Neural progenitor cell (in vitro differentiated cells): ENCODE measurements at places on chromosomes 1 and 21. TPM values are rescaled to one million over a fixed set of nuclear protein-coding genes. Genes with fewer than 3 reads are reported as not detected.

Gene TDRD5
- total RNA-seq = 0.09 TPM in 2 replicates

Gene TPTE
- total RNA-seq = not detected in 2 replicates

Gene SPATA46
- total RNA-seq = not detected in 2 replicates

Gene VCAM1
- 0.34 and 2.1 TPM in 2 replicates for total RNA-seq

Gene DUSP12
- 66.5 and 81.1 TPM in 2 replicates for total RNA-seq

Gene AADACL4
- not detected in 2 replicates for total RNA-seq

Gene GPATCH2
- total RNA-seq = 27.8 and 39.3 TPM in 2 replicates

Gene KCNJ10
- total RNA-seq = 0.15 TPM in 1 of 2 replicates, not detected in the other

Gene CGN
- total RNA-seq = 5.4 and 12.4 TPM in 2 replicates

- H3K4me1 ChIP-seq = no peaks in the 10 kb centered on the region
- no peak overlapping the region for H3K27ac ChIP-seq
- no peak overlapping the region for H3K4me3 ChIP-seq
- H3K27me3 ChIP-seq = no peaks in the 10 kb centered on the region
- no peak for DNase-seq
- no peaks in the 10 kb centered on the region for H3K36me3 ChIP-seq
Observed at GRCh38 chr1:186999506-186999905, 170.8 kb downstream of the PLA2G4A start.

DNA sequence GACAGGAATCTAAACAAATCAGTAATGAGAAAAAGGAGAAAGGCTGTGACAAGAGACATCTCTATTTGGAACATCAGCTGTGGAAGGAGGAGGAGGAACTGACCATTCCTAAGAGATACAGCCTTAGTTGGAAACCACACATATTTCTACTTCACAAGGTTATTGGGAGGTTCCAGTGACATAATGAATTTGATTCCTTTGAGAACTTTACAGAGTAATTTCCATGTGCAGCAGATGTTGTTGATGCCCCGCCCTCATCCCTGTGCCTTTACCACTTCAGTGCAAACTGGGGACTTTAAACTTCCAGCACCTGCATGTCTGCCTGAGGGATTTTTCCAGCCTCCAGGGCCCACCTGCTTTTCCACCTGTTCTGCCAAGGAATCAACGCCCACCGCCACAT, 9.3 kb upstream of the ST6GALNAC5 start:
- no peak overlapping the region for H3K4me3 ChIP-seq
- no peaks in the 10 kb centered on the region for H3K27me3 ChIP-seq
- no peak overlapping the region for H3K27ac ChIP-seq
- no peaks in the 10 kb centered on the region for H3K36me3 ChIP-seq
- H3K4me1 ChIP-seq = peaks cover 12% of the 10 kb centered on the region

- no peak overlapping the region for H3K4me3 ChIP-seq
- H3K27ac ChIP-seq = no peak overlapping the region
- no peaks in the 10 kb centered on the region for H3K36me3 ChIP-seq
- peaks cover under 1% of the 10 kb centered on the region for H3K4me1 ChIP-seq
Observed at GRCh38 chr1:159859767-159860322, 2.6 kb downstream of the VSIG8 start.

GRCh38 chr1:150508982-150509381, 1.1 kb downstream of the ECM1 start:
- peaks cover 3% of the 10 kb centered on the region for H3K4me1 ChIP-seq
- no peaks in the 10 kb centered on the region for H3K27me3 ChIP-seq

GRCh38 chr1:46369542-46370213, 24.4 kb upstream of the FAAH start:
- no peak for DNase-seq
- no peaks in the 10 kb centered on the region for H3K27me3 ChIP-seq
- H3K36me3 ChIP-seq = no peaks in the 10 kb centered on the region
- no peaks in the 10 kb centered on the region for H3K4me1 ChIP-seq

- H3K27ac ChIP-seq = no peak overlapping the region
- no peak for DNase-seq
Observed at GRCh38 chr1:46969014-46969619, 27.8 kb upstream of the CYP4A11 start.

GRCh38 chr1:8883491-8883890, 5.0 kb upstream of the ENO1 start:
- peaks cover 39% of the 10 kb centered on the region for H3K4me1 ChIP-seq
- DNase-seq = no peak
- H3K4me3 ChIP-seq = no peak overlapping the region
- no peak overlapping the region for H3K27ac ChIP-seq
- no peaks in the 10 kb centered on the region for H3K27me3 ChIP-seq

DNA sequence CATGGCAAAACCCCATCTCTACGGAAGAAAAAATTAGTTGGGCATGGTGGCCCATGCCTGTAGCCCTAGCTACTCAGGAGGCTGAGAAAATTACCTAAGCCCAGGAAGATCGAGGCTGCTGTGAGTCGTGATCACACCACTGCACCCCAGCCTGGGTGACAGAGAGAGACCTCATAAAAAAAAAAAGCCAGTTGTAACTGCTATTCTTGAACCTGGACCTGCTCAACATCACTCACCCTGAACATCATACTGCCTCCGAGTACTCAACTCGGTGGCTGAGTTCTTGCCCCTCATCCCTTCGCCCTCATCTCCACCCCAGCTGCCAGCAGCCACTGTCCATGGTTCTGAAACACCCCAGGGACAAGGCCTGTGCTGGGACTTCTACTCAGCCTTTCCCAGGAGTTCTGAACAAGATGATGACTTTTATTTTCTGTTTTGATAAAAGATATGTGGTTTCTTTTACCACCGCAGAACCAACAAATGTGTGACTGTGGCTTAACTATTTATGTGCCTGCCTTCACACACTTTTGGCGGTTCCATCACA, 5.4 kb upstream of the DISP3 start:
- H3K27ac ChIP-seq = no peak overlapping the region
- no peaks in the 10 kb centered on the region for H3K36me3 ChIP-seq
- H3K27me3 ChIP-seq = peaks cover 37% of the 10 kb centered on the region
- peak; percentile 85 for DNase-seq

DNA sequence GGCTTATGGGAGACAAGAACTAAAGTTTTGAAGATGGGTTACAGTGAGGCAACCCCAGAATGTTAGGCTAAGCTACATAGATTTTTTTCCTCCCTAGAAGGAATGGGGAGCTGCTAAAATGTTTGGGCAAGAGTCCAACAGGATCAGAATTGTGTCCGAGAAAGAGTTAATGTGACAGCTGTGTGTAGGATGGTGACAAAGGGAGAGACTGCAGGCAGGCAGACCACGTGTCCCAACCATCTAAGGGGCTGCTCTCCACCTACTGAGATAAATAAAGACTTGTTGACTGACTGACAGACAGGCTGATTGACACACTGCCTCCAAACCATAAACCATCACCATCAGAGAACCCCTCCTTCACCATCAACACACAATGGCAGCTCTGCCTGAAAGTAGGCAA, 133.7 kb upstream of the CTTNBP2NL start:
- no peaks in the 10 kb centered on the region for H3K27me3 ChIP-seq
- DNase-seq = no peak
- H3K27ac ChIP-seq = no peak overlapping the region

DNA sequence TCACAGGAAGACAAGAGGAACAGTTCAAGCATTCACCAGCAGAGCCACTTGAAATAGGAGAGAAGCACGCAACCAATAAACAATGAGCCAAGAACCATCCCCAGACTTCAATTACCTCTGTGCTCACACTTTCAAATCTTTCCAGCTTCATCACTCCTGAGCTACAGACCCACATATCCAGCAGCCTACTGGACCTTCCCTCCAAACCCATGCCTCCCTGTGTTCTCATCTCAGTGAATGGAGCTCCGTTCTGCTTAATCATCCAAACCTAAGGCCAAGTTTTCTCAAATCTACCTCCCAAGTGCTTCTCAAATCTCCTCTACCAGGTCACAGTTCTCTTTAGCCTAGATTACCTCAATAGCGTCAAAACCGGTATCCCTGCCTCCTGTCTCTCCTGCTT, 3.7 kb downstream of the PEF1 start:
- no peak overlapping the region for H3K4me3 ChIP-seq
- no peak overlapping the region for H3K27ac ChIP-seq
- no peaks in the 10 kb centered on the region for H3K27me3 ChIP-seq
- H3K4me1 ChIP-seq = peaks cover 4% of the 10 kb centered on the region

GRCh38 chr1:169970114-169970513, 76.4 kb upstream of the SCYL3 start:
- no peaks in the 10 kb centered on the region for H3K4me1 ChIP-seq
- H3K36me3 ChIP-seq = no peaks in the 10 kb centered on the region
- no peaks in the 10 kb centered on the region for H3K27me3 ChIP-seq
- no peak overlapping the region for H3K4me3 ChIP-seq
- no peak overlapping the region for H3K27ac ChIP-seq

DNA sequence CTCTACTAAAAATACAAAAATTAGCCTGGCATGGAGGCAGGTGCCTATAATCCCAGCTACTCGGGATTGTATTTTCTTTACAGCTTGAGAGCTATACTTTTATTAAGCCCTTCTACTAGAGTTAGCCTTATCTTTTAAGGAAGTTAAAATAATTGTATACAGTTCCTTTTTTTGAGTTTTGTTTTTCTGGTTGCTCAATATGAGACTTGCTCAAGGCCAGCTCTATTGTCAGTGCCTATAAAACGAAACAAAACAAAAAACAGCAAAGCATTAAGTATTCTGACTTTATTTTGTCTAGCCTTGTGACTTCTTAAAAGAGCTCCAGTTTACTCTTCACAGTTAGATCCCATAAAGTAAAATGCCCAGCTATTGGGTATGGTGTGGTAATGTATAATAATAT, 17.2 kb downstream of the PKN2 start:
- no peak overlapping the region for H3K27ac ChIP-seq
- H3K4me1 ChIP-seq = peaks cover 7% of the 10 kb centered on the region
- DNase-seq = no peak
- H3K4me3 ChIP-seq = no peak overlapping the region
- H3K27me3 ChIP-seq = no peaks in the 10 kb centered on the region
- H3K36me3 ChIP-seq = no peaks in the 10 kb centered on the region

GRCh38 chr1:37153116-37154100, 119.1 kb upstream of the GRIK3 start:
- no peak overlapping the region for H3K4me3 ChIP-seq
- DNase-seq = no peak
- H3K27ac ChIP-seq = no peak overlapping the region
- no peaks in the 10 kb centered on the region for H3K4me1 ChIP-seq
- H3K27me3 ChIP-seq = no peaks in the 10 kb centered on the region

GRCh38 chr21:16002874-16003466, 273.2 kb downstream of the USP25 start:
- no peak for DNase-seq
- no peaks in the 10 kb centered on the region for H3K4me1 ChIP-seq
- no peaks in the 10 kb centered on the region for H3K36me3 ChIP-seq
- H3K27ac ChIP-seq = no peak overlapping the region
- no peak overlapping the region for H3K4me3 ChIP-seq
- H3K27me3 ChIP-seq = no peaks in the 10 kb centered on the region

DNA sequence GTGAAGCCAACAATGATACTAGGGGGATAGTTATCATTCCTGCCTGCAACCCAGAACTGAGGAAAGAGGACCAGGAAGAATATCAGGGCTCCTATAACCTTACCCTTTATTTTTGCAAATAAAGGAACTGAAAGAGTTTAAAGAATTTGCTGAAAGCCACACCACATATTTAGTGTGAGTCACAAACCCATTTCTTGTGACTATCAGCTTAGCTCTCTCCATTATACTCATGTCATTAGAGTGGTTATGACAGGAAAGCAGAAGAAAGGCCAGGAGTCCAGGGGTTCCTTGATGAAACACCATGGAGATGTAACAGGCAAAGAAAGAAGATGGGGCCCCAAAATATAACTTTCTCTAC, 141.1 kb upstream of the SAMSN1 start:
- H3K36me3 ChIP-seq = no peaks in the 10 kb centered on the region
- no peaks in the 10 kb centered on the region for H3K27me3 ChIP-seq
- H3K27ac ChIP-seq = no peak overlapping the region
- DNase-seq = no peak

DNA sequence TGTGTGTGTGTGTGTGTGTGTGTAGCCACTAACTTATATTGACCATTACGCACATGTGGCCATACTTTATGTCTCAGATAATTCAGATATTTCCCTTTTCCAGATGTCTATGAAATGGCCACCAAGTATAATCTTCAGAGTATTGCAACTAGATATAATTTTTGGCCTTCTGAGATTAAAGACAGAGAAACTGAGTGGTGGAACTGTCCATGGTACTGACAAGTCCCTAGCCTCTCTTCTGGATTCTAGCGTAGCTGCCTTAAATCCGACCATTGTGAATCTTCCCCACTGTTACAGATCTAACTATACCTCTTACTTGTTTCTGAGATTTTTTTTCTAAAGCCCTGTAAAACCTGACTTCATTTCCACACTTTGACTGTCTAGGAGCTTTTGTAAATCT, 100.0 kb upstream of the SERTAD4 start:
- no peaks in the 10 kb centered on the region for H3K27me3 ChIP-seq
- no peaks in the 10 kb centered on the region for H3K4me1 ChIP-seq
- no peak overlapping the region for H3K27ac ChIP-seq
- peak; percentile 66 for DNase-seq
- no peaks in the 10 kb centered on the region for H3K36me3 ChIP-seq

- no peaks in the 10 kb centered on the region for H3K4me1 ChIP-seq
- no peak overlapping the region for H3K27ac ChIP-seq
- no peaks in the 10 kb centered on the region for H3K27me3 ChIP-seq
- no peak overlapping the region for H3K4me3 ChIP-seq
- peak; percentile 36 for DNase-seq
Observed at GRCh38 chr1:75542818-75543570, 67.9 kb downstream of the SLC44A5 start.

DNA sequence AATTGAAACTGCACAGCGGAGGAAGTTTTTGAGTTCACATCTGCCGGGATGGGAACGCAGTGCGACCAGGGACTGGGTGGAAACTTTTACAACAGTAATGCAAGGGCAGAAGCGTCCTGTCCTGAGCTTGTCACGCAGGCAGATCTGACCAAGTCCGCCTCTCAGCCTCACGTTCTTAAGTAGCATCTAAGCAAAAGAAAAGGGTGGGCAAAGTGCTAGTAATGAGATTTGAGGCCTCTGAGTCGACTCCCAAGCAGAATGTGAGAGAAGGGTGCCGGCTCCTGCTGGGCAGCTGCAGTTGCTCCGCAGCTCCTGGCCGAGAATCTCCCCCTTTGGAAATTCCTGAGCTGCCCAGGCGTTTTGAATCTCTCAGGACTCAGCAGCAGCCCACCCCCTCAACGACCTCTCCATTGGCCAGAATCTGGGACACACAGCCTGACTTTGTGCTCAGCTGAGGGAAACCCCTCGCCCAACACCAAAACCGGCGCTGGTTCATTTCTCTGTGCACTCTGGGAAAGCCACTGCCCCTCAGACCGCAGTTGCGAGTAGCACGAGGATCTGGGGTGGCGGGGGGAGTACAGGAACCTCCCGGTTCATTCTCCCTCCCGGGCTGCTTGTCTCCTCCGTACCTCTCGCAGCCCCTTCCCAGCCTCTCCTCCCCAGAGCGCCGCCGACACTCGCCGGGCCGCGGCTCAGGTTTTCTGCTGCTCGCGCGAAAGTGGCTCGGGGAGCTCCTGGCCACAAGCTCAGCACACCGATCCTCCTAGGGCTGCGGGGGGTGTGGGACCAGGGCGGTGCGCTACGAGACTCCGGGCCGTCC, 913 bp upstream of the S1PR1 start:
- peak overlapping the region; percentile 30 for H3K27ac ChIP-seq
- H3K4me3 ChIP-seq = peak overlapping the region; percentile 92
- no peaks in the 10 kb centered on the region for H3K36me3 ChIP-seq
- peaks cover 14% of the 10 kb centered on the region for H3K4me1 ChIP-seq
- peaks cover 27% of the 10 kb centered on the region for H3K27me3 ChIP-seq
- peak; percentile 78 for DNase-seq
